GM23248 (cell line): ENCODE measurements at places on chromosomes 5 and 9.

DNA sequence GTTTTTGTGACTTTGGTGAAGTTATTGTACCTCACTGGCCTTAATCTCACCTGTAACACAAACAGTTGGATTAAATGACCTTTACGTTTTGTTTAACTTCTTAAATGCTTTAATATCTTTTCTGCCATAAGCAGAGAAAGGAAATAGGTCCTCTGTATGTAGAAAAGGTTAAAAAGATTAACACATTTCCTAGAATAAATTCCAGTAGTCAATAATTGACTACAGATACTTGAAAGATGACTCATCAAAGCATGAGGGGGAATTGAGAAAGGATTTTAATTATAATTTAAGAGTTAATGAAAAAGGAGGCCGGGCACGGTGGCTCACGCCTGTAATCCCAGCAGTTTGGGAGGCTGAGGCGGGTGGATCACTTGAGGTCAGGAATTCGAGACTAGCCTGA lies 35.8 kb upstream of the CMYA5 start:
- DNase-seq: no peak

DNA sequence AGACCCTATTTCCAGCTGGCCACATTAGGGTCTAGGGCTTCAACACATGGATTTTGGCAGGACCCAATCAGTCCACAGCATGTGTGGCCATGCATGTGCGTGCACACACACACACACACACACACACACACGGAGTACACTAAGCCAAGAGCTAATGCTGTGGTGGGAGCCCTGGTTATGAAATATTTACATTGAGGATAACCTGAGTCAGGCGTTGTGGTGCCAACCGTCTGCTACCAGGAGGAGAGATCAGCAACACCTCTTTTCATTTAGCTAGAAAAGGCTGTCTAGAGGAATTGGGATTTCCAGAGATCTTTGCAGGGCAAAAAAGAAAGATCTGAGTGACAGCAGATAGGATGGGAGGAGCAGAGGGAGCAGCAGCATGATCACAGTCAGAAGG lies 141.5 kb downstream of the TRPM3 start:
- DNase-seq: peak; percentile 50

DNA sequence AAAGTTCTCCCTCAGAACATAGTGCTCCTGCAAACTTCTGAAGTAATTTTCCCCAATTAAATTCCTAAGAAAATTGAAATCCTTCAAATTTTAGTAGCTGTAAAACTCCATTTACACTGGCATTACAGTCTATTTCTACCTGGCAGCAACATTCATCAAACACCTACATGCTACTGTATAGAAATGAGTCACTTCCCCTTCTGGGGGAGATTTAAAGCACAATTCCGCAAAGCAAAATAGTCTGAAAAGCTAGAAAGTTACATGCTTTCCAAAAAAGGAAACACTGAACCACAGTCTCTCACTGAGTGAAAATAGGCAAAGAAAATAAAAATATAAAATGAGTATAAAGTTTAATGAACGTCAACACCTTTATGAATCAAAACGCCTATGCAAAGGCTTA lies 43.3 kb downstream of the MCTP1 start:
- no peak for DNase-seq

DNA sequence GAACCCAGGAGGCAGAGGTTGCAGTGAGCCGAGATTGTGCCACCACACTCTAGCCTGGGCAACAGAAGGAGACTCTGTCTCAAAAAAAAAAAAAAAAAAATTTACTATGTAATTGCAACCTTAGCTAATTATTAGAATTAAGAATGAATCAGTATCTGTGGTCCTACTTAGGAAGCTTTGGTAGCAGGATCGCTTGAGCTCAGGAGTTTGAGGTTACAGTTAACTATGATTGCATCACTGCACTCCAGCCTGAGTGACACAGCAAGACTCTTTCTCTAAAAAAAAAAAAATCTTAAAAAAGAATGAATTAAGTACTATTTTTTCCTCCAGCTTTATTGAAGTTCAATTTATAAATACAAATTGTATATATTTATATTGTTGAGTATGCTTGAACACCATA lies 16.7 kb downstream of the NDUFAF2 start:
- peak; percentile 52 for DNase-seq
